ENCODE measurements at places on chromosomes 2 and 18.

GRCh38 chr2:20015482-20016083 is 3.1 kb upstream of the MATN3 start:
- no peak for DNase-seq

GRCh38 chr2:121748202-121748601 is 7.2 kb upstream of the TSN start:
- no peak for DNase-seq

GRCh38 chr2:58906081-58906645 is 665.0 kb upstream of the FANCL start:
- no peak for DNase-seq

DNA sequence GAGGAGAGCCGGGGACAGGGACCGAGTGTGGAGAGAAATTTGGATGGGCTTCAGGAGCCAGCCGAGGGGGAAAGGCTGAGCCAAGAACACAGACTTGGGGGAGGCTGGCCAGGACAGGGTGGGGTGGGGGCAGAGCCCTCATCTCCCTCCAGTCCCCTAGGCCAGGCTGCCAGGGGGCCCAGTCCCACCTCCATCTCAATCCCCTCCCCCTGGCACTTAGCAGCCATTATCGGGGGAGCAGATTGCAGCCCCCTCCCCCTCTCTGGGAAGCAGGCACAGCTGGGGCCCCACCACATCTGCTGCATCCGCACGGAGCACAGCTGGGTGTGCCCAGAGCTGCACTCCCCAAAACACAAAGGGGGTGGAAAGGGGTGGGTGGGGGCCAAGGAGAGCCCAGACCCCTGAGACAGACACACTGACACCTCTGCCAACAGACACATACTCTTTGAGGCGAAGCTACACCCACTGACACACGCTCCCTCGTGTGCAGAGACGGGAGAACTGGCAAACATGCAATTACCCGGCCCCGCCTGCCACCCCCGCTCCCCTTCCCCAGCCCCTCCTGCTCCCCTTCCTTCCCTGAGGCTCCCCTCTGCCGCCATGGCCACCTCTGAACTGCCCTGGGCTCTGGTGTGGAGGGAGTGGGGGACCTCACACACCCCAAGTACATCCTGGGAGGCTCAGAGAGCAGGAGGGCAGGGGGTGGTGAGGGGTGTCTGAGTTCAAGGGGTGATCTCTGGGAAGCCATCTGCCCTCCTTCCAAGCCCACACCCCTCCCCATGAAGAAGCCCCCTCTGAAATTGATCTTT is 5.1 kb upstream of the ASIC4 start:
- DNase-seq = no peak

DNA sequence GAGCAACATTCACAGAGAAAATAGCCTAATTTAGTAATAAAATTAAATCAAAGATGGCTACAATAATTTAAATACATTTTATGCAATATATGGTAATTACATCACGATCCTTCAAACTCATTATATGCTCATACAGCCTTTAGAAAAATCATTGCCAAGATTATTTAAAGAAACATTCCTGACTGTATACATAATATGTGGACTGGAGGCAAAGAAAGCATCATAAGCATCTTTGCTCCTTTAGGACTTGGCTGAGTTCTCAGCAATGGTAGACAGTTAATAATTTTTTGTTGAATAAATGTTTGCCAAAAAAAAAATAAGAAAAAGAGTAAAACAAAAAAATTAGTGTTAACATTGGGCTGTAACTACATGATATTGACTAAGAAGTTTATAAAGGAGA is 26.9 kb downstream of the NCKAP5 start:
- DNase-seq = no peak

DNA sequence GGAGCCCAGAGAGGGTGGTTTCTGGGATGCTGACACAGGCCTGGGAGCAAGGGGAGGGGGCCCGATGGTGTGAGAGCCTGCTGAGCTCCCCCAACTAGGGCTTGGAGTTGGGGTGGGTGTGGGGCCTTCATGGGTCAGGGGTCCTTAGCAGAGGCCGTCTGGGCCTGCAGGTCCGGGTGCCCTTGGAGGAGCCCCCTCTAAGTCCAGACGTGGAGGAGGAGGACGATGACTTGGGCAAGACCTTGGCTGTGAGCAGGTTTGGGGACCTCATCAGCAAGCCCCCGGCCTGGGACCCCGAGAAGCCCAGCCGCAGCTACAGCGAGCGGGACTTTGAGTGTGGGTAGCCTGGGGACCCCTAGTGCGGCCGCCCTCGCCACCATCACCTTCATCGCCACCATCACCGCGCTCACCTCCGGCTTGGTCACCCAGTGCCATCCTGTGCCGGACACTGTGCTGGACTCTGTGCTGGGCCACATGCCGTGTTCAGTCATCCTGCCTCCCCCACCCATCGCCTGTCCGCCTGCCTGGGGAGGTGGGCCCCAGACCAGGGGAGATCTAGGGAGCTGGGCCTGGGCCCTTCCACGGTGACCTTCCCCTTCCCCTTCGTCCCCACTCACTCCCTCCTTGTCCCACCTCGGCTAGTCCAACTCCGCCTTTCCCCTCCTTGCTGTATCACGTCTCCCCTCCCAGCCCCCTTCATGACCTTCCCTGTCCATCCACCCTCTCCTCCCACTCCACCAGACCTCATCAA is 980 bp downstream of the SLC4A3 start:
- DNase-seq = peak; percentile 61

GRCh38 chr2:105509269-105510086 is 110.6 kb upstream of the FHL2 start:
- DNase-seq = no peak

DNA sequence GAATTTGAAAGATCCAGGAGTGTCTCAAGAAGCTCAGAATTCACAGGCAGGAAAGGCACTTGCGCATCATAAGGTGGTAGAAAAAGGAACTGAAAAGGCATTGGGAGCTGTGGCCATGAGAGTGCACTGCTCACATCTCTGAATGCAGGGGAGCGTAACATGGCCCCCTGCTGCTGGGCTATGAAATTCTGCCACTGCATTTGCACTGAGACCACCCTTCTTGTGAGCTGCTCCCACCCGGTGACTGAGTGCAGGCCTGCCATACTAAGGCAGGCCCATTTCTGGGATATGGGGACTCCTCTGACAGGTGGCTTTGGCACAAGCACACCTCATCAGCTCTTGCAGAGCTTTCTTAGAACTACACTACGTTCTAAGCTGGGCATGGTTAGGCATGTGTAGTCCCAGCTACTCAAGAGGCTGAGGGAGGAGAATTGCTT is 25.3 kb upstream of the STARD7 start:
- no peak for DNase-seq

DNA sequence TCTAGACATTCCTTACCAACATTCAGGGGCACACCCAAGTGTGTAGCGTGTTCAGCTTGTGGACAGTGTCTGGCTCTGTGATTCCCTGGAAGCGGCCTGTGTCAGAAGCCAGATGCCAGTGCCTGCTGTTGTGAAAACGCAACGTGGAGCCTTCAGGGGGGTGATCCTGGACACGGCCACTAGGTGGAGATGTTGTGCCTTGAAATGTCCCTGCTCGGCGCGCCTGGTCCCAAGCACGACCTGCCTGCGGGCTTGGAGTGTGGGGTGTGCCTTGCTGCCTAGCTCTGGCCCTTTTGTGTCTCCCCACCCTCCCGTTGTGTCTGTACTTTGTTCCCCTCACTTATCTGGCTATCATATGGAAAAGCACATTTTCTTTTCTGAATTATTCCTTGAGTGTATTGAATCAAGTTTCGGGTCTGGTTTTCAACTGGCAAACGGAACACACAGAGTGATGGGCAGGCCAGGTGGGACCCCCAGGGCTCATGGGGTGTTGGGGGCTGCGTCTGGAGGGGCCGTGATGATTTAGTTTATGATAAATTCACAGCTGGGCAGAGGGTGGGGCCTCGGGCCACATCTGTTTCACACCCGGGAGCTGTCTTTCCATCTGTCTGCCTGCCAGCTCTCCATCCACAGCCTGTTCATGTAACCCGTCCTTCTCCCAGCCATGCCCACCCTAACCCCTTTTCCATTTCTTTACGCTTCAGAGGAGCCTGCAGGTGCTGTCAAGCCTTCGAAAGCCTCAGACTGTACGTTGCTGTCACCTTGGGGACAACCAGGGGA is 95.5 kb downstream of the DYSF start:
- peak; percentile 87 for DNase-seq

DNA sequence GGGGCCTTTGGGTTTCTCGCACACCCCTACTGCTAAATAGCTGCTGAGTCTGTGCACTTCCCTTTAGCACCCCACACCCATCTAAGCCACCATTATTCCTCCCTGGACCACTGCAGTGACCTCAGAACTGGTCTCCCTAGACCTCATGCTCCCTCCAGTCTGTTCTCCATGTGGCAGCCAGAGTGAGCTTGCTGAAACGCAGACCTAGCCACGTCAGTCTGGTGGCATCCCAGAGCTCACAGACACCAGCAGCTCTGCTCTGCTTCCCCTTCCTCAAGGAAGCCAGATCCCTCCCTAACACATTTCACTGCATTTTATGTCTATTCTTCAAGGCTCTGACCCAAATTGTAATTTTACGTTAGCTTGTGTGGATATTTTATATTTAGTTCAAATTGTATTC is 144.4 kb downstream of the DYSF start:
- DNase-seq = no peak

GRCh38 chr2:239108459-239108858 is 260.6 kb downstream of the TWIST2 start:
- no peak for DNase-seq

Data from spleen (tissue), 13 donors.